ENCODE measurements at places on chromosomes 1 and 21.

DNA sequence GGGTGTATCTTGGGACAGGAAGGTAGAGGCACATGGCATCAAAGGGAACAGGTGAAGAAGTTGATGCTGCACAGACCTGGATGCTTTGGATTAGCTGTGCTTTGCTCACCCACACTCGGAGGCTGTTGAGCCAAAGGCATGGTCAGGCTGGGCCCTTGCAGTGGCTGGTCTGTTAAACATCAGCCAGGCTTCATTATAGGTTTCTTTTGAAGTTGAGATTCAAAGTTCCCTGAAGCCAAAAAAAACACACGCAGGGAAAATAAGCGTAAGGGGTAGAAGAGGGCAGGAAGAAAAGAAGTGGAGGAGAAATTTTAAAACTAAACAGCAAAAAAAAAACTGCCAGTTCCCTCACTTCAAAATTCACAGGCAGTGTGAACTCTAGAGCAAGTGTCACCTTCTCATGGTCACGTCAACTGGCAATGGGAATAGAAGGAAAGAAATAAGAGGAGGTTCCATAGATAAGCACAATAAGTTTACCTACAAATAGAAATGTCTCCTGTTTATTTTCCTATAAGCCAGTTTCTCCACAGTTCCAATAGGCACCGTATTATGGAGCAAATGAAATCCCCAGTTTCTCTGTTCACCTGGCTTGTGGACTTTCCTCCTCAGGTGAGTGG, 139.5 kb downstream of the PAPPA2 start:
- DNase-seq = no peak

DNA sequence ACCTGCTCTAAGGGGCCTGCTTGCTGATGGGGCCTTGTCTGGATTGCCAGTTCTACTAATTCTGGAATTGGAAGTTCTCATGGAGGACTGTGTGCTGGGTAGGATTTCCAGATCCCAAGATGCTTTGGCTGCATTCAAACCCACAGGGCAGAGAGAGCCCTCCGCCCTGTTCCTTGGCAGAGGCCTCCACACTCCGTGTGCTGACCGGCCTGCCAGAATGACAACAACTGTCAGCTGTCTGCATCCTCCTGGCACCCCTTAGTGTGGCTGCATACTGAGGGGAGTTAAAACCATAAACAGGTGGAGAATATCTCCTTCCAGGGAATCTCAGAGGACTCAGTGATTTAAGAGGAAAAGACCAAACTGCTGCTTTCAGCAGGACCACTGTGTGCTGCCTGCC, 60.7 kb downstream of the ADARB1 start:
- DNase-seq = no peak

GRCh38 chr21:14303731-14304488, 79.0 kb downstream of the HSPA13 start:
- no peak for DNase-seq

- DNase-seq = no peak
Observed at GRCh38 chr21:21262048-21262447, 263.8 kb downstream of the NCAM2 start.

DNA sequence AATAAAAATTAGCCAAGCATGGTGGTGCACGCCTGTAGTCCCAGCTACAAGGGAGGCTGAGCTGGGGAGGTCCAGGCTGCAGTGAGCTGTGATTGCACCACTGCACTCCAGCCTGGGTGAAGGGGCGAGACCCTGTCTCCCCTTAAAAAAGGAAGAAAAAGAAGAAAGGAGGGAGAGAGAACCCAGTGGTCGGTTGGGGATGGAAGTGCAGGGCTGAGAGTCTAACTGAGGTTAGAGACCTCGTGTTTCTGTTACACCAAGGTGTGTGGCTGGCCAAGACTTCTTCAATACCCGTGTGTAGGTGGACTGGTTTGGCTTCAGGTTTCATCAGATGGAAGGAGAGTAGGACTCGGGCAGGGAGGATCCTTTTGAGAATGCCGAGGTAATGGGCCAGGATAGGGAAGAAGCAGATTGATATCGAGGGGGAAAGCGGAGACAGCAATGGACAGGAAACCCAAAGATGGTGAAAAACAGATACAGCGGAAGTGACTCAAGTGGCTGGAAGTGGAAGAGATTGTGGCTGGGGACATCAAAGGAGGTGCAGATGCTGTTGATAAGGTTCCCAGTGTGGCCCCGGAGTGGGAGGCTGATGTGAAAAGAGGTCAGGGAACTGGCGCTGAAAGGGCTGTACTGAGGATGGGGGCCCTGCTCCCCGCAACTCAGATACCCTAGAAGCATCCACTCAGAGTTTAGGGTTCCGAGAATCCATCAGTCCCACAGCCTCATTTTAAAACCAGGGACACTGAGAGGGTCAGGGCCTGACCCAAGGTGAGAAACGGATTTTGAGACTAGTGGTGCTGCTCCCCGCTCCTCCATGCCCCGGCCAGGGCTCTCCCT, 681 bp upstream of the UBXN10 start:
- no peak for DNase-seq

- DNase-seq = no peak
Observed at GRCh38 chr1:164918140-164918539, 359.2 kb downstream of the PBX1 start.

DNA sequence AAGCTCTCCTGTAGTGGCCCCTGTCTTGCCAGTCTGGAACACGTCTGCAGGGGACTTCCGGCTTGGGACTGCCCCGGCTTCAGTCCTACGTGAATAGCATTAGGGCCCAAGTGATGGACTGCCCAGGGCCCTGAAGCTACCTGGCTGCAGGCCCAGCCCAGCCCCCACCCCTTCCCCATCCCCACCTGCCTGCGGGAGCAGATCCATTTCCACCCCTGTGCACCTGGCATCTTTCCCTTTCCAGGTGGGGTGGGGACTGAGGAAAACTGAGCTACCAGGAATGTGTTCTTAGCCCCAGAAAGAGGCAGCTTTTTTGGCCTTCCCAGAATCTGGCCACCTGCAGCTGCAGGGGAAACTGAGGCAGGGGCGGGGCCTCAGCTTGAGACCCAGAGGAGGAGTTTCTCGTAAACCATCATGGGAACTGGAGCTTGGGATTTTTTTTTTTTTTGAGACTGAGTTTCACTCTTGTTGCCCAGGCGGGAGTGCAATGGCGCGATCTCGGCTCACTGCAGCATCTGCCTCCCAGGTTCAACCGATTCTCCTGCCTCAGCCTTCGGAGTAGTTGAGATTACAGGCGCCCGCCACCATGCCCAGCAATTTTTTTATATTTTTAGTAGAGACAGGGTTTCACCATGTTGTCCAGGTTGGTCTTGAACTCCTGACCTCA, 3.2 kb downstream of the EDN2 start:
- no peak for DNase-seq

DNA sequence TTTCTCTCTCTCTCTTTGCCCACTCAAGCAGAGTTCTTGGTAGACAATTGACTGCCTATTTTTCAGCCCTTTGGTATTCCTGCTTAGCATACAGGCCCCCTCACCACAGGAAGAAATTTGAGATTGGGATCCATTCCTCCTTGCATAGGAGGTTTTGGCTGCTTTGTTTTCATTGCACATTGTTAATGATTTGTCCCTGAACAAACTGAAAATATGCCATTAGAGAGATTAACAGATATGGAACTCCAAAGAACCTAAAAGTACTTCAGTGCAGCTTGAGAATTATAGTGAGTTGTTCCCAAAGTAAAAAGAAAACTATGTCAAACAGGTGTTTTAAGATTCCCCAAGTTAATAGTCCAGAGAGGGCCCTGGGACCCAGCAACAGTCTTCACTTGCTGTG, 200.0 kb downstream of the TTLL7 start:
- no peak for DNase-seq

DNA sequence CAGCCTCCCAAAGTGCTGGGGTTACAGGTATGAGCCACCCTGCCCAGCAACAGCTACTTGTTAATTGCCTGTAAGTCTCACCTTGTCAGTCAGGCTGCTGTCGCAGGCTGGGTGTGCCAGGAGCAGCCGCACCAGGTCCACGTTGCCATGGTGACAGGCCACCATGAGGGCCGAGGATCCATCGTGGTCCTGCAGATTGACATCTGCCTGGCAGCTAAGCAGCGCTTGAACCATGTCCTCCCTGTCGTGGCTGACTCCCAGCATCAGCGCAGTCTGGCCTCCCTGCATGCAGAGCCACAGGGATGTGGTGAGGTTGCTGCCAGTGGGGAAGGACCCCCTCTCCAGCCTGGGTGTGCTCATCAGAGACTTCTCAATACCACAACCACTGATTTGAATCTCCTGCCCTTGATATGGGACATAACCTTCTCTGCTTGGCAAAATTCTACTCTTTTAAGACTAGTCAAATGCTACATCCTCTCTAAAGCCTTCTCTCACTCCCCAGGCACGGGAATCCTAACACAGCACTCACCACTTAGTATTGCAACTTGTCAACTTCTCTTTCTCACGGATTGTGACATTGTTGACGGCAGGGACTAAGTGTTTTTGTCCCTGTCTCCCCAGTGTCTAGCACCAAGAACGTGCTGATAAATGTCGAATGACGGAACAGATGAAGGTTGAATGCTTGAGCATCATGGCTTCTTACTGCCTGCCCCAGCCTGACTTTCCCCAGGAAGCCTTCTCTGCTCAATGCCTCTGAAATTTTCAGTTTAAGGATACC, 52.9 kb downstream of the L1TD1 start:
- DNase-seq = no peak

GRCh38 chr1:7042322-7043190, 257.3 kb downstream of the CAMTA1 start:
- DNase-seq = no peak

GRCh38 chr1:38567401-38567800, 292.2 kb downstream of the RRAGC start:
- DNase-seq = no peak

GRCh38 chr1:232474826-232475225, 155.1 kb downstream of the SIPA1L2 start:
- no peak for DNase-seq

- no peak for DNase-seq
Observed at GRCh38 chr21:33374080-33374449, 29.1 kb upstream of the IFNGR2 start.

Data from tibial nerve (tissue), 4 donors.